ENCODE measurements at places on chromosomes 7 and 10. TPM values are rescaled to one million over a fixed set of nuclear protein-coding genes. Genes with fewer than 3 reads are reported as not detected.

KCTD7 gene
- total RNA-seq, result 11.1 TPM

CADPS2 gene
- total RNA-seq, result 10.4 TPM

STRIP2 gene
- 9.5 TPM for total RNA-seq

ZP3 gene
- 2.4 TPM for total RNA-seq

LAMTOR4 gene
- 118 TPM for total RNA-seq

- no peak for DNase-seq
Observed at GRCh38 chr7:46007194-46007593, 86.1 kb upstream of the IGFBP3 start.

GRCh38 chr7:155263051-155263450 lies 34.6 kb upstream of the INSIG1 start:
- DNase-seq, result no peak

- DNase-seq, result no peak
Observed at GRCh38 chr10:130234171-130234965, 98.2 kb downstream of the GLRX3 start.

Data from right cardiac atrium (tissue), 5 donors.